ENCODE measurements at places on chromosomes 16 and 17.

DNA sequence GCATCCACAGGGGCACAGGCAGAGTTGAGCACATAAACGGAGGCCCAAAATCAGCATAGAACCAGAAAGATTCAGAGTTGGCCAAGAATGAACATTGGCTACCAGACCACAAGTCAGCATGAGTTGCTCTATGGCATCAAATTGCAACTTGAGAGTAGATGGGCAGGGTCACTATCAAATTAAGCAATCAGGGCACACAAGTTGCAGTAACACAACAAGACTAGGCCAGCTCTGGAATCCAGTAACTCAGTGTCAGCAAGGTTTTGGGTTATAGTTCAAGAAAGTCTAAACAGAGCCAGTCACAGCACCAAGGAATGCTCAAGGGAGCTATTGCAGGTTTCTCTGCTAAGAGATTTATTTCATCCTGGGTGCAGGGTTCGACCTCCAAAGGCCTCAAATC, 12.9 kb downstream of the G6PC1 start:
- DNase-seq: no peak

DNA sequence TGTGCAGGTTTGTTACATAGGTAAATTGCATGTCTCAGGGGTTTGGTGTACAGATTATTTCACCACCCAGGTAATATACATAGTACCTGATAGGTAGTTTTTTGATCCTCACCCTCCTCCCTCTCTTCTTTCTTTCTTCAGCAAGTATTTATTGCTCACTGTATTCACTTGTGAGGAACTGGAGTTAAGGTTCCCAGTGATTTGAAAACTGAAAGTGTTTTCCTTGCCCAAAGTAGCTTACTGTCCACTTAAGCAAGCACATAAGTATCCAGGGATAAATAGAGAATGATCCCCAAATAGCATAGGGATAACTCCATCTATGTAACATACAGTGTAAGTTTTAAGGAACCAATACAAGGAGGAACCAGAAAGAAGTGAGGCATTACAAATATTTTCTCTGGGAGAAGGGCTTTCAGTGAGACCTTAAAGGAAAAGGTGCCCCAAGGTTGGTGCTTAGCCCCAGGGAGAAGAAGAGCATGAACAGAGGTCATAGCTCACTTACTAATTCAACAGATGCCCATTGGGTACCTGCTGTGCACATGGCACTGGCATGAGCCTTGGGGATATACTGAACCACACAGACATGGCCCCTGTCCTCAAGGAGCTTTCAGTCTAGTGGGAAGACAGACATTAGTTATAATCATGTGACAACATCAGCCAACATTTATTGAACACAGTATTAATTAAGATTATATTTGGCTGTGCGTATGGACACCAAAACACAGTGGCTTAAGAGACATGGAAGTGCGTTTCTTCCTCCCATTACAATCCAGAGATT, 17.0 kb downstream of the MYL4 start:
- DNase-seq: no peak

- DNase-seq: no peak
Observed at GRCh38 chr17:31537565-31538011, 146.1 kb downstream of the RAB11FIP4 start.

- no peak for DNase-seq
Observed at GRCh38 chr16:84808826-84809225, 11.0 kb upstream of the CRISPLD2 start.

- DNase-seq: no peak
Observed at GRCh38 chr16:81821436-81822128, 42.5 kb downstream of the PLCG2 start.

Data from stimulated activated CD4-positive, alpha-beta T cell treated with anti-CD3 and anti-CD28 coated beads, Interleukin-15, amount 100 ng/mL, for 1 hour (primary cell).